ENCODE measurements at places on chromosomes 1 and 21.

DNA sequence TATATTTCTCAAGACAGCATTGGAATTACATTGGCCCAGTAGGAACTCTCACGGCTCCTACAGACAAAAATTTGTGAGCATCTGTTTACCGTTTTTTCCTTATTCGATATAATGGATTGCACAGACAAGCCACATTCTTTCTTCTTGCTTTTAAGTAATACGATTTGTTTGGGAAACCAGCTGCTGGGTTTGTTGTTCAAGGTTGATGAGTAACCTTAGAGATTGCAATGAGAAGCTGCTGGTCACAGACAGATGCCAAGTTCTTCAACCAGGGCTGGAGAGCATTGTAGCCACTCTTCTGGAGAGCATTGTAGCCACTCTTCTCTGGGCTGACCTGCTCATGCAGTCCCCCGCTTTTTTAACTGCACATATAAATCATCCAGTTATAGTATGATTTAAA is 1.4 kb upstream of the MIA3 start:
- no peak for DNase-seq

- DNase-seq: no peak
Measured at GRCh38 chr1:183653876-183654451, 848 bp upstream of the APOBEC4 start.

GRCh38 chr1:150787455-150787854 is 20.6 kb downstream of the CTSK start:
- no peak for DNase-seq

DNA sequence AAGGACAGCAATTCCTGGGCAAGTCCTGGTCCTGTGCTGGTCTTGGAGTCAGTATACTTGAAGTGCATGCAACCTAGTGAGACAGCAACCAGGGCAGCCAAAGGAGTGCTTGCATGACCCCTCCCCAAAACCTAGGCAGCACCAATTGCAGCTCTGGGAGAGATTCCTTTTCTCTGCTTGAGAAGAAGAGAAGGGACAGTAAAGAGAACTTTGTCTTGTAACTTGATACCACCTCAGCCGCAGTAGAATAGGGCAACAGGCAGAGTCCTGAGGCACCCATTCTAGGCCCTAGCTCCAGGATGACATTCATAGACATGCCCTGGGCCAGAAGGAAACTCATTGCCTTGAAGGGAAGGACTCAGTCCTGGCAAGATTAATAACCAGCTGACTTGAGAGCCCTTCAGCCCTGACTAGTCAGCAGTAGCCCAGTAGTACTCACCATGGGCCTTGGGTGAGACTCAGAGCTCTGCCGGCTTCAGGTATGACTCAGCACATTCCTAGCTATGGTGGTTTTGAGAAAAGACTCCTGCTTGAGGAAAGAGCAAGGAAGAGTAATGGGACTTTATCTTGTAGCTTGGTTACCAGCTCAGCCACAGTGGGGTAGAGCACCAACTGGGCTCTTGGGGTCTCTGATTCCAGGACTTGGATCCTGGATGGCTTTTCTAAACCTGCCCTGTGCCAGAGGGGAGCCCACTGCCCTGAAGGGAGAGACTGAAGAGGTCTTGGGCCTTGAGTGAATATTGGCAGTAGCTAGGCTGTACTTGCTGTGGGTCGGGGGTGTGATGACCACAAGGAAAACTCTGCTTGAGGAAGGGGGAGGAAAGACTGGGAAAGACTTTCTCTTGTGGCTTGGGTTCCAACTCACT is 51.7 kb upstream of the ACADM start:
- no peak for DNase-seq

GRCh38 chr21:38430401-38430984 is 67.8 kb downstream of the ERG start:
- DNase-seq: no peak

- no peak for DNase-seq
Measured at GRCh38 chr1:156495401-156496140, 5.0 kb downstream of the MEF2D start.

GRCh38 chr1:83545066-83545862 is 453.7 kb downstream of the TTLL7 start:
- no peak for DNase-seq

GRCh38 chr1:118210723-118211110 is 25.7 kb upstream of the SPAG17 start:
- DNase-seq: no peak

DNA sequence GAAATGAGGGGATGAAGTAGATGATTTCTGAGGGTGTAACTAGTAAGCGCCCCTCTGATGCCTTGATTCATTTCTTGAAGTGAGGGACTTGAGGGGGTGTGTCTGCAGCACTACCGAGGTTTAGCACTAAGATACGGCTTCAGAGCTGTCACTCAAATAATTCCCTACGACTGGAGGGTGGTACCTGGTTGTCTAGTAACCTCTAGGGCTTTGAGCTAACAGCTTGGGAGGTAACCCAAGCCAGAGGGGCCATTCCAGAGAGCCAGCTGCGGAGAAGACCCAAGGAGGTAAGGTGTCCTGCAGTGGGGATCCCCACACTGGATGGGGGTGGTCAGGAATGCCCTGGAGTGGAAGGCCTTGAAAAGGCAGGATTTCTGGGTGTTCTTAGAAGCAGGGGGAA is at the start of gene TTC24:
Gene TTC24 (plus strand): TSS at position 252 of the 400 bp plus-strand sequence. CDS start 1,642 bp downstream, outside the sequence.
- DNase-seq: no peak

DNA sequence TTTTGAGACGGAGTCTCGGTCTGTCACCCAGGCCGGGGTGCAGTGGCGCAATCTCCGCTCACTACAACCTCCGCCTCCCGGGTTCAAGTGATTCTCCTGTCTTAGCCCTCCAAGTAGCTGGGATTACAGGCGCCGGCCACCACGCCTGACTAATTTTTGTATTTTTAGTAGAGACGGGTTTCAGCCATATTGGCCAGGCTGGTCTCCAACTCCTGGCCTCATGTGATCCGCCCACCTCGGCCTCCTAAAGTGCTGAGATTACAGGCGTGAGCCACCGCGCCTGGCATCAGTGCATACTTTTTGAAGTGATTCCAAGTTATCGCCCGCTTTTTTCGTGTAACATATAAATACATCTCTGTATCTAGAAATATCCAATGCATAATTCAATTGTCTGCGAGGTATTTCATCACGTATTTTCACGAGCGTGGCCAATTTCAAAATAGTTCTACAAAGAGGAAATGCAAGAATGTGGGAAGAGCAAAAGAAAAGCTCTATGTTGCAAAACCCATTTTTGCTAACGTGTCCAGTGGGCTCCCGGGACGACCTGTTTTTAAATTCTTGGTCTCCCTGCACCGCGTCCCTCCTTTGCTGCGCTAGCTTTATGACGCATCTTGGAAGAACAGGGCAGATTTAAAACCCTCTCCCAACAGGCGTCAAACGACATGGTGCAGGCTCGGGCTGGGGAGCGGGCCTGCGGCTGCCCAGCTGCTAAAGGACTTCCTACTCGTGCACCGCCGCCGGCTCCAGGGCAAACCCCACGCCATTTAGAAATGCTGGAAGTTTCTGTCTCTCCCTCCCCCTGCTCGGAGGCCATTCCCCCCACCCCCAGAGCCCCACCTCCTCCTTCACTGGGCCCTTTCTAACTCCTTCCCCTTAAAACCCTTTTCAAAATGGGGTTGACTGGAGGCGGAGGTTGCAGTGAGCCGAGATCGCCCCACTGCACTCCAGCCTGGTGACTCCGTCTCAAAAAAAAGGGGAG is 923 bp upstream of the IFNGR2 start:
- DNase-seq: peak; percentile 98

- no peak for DNase-seq
Measured at GRCh38 chr1:3965693-3966092, 65.6 kb upstream of the C1orf174 start.

DNA sequence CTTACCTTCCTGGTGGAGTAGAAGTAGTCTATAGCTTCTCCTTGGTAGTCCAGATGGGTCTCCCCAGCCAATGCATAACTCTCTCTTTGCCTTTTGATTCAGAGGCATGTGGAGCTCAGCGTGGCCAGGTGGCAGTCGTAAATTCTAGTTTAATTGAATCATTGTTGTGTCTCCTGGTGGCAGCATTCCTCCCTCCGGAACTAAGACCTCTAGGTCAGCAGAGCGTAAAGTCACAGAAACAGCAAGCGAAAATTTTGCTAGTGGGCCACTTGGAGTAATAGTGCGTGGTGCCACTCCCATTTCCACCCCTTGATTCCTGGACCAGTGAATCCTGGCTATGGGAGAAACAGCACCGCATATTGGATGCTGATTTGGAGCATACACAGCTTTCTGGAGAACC is 3.9 kb upstream of the TMPRSS2 start:
- DNase-seq: no peak

GRCh38 chr1:12614402-12615158 is 3.4 kb downstream of the DHRS3 start:
- DNase-seq: no peak

GRCh38 chr1:20992322-20993056 is 184.2 kb downstream of the EIF4G3 start:
- peak; percentile 12 for DNase-seq

DNA sequence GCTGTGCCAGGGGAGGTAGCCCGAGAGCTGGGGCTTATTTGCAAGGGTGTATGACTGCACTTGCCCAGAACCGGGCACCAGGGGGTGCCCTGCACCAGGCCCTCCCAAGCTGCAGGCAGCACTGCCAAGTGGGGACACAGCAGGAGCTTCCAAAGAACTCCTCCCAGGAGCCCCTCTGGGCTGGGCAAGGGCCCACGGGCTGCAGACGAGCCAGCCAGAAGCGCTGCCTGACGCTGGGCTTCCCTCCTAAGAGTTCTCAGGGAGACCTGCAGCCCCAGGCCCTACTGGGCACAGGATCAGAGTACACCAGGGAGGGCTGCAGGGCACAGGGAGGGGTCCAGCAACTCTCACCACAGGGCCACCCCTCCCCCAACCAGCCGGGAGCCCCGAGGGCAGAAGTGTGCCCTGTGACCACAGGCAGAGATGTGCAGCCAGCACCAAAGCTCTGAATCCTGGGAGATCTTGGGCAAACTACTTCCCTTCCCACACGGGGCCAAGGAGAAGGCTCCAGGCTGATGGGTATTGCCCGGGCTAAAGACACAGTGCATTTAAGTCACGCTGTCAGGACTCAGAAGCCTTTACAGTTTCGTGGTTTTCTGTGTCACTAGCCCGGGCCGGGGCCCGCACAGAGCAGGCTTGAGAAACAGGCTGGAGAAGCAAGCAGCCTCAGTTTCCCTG is 63.4 kb downstream of the KCNAB2 start:
- peak; percentile 16 for DNase-seq

DNA sequence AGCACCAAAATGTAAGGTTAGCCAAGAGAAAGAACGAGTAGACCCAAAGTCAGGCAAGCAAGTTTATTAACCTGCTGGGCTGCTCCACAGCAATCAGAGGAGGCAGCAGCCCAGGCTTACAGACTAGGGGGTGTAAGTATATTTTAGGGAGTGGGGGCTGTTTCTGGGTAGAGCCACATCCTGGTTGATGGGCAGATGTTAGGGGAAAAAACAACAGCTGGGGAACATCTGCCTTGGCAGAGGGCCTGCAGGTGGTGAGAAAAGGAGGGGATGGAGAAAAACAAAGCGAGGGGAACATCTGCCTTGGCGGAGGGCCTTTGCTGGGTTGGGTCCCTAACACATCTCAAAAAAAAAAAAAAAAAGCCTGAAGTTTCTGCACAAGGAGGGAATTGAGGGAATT is 9.7 kb upstream of the ZBTB48 start:
- DNase-seq: no peak

- no peak for DNase-seq
Measured at GRCh38 chr1:163162381-163162914, 40.3 kb downstream of the RGS5 start.

GRCh38 chr1:200783926-200784325 is 45.2 kb downstream of the CAMSAP2 start:
- DNase-seq: no peak

DNA sequence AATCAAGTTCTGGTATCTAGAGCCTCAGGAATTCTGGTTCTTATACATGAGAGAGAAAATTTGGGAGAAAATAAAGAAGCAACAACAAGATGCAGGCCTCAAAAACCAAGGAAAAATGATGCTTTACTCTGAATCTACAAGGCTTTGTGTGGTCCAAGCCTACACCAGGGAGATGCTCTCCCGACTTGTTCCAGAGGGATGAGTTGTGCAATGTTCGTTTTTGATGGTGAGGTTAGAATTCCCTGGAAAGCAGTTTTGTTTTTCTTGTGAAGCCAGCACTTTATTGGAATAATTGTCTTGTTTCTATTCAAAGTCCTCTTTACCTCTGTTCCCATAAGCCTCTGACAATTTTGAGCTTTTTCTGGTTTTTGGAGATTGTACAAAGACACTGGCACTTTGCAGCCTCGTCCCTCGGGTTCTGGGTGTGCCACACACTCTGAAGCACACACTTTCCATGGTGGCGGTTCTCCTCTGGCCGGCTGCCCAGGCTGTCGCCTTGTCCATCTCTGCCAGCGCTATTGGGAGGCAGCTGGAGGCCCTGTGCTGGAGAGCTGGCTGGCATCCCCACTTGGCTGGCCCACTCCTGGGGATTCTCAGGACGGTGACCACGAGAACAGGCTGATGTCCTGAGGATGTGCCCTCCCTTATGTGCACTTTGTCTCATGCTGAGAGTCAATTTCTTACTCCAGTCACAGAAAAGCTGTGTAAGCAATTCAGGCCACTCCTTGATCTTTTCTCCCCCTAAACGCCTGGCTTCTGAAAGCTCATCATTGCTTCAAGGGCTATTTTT is 70.2 kb downstream of the EDEM3 start:
- DNase-seq: no peak

- no peak for DNase-seq
Measured at GRCh38 chr1:45004281-45004920, 6.7 kb downstream of the HECTD3 start.
